ENCODE measurements at places on chromosomes 1 and 21.

DNA sequence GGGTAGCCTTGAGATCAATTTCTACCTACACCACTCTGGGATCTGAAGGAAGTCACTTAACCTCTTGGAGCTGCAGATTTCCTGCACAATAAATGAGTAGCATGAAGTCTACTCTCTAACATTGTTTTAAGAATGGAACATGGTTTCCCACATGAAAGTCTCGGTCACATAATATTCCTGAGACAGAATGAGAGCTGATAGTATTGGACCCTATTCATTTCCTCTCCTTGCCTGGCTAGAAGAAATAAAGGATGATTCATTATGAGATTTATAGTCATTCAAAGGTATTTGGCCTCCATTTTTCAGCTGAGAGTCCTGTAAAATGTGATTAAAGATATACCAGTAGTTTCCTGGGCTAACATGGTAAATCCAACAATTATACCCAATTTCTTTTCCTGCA lies 56.7 kb downstream of the ARHGAP29 start:
- DNase-seq: peak; percentile 7

DNA sequence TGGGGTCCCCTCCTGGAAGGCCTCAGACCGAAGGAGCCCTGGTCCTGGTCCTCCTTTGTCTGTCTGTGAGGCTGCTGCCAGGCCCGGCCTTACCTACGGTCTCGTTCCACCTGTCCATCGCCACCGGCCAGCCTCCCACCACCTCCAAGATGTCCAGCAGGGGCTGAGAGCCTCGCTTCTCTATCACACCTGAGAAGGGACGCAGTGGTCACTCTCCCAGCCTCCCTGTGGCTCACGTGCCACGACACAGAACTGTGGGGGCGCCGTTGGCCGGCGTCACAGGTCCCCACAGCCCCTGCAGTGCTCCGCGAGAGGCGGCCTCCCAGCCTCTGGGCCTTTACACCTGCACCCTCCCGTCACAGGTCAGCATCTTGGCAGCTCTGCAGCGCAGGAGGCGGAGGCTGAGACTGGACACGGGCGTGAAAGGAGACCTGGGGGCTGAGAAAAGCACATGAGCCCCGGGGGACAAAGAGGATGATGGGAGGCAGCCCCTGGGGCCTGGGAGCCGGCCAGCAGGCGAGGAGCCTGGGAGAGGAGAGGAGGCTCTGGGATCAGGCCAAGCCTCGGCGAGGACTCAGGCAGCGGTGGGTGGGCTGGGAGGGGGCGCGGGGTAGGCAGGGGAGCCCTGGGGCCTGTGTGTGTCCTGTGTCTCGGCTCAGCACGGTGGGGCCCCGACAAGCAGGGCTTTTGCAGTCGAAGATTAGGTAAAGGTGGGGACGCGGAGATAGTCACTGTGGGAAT lies 20.5 kb downstream of the PRXL2B start:
- no peak for DNase-seq

DNA sequence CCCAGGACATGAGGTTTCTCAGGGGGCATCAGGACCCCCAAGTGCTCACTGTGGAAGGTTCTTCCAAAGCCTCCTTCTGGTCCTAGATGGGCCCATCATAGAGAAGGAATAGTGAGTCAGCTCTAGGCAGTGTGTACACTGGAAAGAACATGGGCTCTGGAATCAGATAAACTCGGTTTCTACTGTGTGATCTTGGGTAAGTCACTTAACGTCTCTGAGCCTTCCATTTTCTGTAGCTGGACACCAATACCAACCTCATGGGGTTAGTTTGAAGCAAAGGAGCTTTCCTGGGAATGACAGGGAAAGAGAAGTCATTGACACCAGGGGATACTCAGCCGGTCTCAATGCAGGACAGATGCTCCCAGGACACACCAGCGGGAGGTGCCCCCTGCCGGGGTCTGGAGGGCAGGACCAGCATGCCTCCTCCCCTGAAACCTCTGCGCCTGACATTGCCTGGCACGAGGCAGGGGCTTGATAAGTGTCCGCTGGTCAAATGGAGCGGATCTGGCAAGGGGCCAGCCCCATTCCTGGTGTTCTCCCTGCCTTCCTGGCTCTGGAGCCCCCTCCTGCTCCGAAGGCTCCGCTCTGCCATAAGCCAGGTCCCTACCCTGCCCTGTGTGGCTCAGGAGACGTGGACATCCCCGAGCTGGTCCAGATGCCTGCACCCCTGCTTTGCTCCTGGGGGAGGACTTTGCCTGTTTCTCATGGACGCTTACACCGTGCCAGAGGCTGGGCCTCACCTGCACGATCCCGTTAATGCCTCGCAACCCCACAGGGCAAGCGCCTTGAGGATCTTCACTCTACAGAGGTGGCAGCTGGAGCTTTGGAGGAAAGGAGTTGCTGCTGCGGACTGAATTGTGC lies 52.8 kb downstream of the EDN2 start:
- DNase-seq: no peak

DNA sequence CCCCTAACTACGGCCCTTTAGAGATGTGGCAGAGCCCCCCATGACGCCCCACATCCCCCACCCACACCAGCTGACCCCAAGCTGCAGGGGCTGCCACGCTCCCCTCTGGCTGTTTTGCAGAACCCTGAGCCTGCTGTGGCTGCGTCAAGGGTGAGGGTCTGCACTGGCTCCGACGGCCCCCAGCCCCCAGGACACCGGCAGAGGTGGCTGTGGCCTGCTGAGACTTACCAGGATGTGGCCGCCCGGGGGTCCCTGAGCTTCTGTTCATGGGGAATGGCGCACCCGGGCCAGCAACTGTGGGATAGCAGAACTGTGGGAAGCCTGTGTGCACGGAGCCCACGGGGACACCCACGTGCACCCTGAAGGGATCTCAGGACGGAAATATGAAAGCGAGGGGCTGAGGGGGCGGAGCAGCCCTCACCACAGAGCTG lies 12.8 kb upstream of the RNF223 start:
- no peak for DNase-seq

- no peak for DNase-seq
Observed at GRCh38 chr1:231215681-231216385, 25.2 kb upstream of the GNPAT start.

- no peak for DNase-seq
Observed at GRCh38 chr21:34342476-34342875, 21.3 kb upstream of the KCNE2 start.

DNA sequence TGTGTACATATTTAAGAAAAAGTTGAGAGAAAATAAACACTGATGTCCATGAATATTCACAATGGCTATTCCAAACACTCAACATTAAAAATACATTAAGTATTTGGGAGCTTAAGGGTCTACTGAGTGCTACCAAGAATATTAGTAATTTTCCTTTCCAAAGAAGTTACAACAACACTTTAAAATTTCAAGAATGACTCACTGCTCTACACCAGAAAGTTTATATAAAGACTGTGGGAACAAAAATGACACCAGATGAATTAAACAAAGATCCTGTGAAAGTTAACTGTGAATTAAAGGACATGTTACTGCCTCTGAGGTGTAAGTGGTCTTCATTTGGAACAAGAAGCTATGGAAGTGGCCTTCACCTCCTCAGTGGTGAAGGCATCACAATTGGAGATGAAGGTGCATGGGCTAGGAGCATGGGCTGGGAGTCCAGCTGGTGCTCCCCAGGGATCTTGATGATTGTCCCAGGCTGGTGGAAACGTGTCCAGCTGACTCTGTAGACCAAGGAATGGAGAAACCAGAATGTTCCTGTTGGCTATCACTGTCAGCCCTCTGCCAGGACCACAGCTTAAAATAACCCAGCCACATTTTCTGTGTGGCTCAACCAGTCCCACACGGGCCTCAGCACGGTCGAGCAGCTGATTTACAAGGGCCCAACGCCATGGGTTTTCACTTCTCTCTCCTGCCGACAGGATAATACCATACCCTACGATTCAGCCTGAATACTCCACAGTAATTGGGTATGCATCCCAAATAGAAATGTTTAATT lies 28.8 kb downstream of the TAF5L start:
- peak; percentile 64 for DNase-seq

DNA sequence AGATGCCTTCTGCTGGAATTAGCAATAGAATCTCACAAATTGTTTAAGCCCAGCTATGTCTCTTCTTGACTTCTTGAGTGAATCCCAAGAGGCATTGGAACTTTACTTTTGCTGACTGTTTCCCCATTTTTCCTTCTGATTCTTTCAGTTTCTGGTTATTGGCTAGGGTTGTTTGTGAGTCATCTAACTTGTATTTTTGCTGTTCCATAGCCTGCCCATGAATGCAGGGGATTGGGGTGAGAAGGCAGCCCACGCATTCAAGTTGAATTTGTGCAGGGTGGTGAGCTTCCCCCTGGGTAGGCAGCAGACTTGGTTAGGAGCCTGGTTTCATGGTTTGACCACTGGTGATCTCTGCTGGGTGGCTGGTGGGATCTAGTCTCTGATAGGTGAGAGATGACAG lies 10.4 kb upstream of the KLF17 start:
- peak; percentile 49 for DNase-seq

DNA sequence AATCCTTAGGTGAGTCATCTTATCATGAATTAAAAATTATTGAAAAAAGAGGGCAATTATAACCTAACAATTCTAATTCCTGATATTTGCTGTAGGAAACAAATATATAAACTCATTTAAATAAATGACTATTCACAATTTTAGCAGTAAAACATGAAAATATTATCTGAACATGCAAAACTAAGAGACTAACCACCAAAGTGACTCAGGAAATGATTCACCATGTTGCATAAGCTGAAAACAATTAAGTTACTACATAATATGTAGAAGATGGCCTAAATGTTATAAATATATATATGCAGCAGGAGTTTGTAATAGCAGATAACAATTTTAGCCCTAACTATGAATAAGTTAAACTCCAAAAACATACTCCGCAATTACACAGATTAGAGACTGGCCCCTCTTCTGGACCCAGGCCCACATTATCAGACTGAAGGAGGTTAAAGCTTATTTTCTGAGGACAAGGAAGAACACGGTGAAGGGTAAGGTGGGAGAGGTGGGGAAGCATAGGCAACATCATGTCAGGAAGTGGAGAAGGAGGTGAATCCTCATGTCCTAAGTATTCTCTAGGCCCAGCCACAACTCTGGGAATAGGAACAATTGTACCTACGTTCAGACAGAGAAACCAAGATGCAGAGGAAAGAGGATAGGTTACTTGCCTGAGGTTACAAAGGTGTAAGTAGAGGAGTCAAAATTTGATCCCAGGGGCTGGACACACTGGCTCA lies 15.6 kb upstream of the AIM2 start:
- DNase-seq: peak; percentile 82

DNA sequence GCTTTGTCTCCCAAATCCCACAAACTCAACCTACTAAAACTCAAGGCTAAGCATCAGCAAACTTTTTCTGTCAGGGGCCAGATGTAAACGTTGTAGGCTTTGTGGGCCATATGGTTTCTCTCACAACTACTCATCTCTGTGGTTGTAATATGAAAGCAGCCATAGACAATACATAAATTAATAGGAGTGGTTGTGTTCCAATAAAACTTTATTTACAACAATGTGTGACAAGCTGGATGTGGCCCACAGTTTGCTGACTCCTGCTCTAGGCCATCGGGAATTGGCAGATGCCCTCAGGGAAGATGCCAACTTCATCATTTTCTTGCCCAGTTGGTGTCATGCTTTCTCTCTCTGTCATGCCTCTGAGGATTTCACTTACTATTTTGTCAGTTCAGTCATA lies 17.5 kb upstream of the ERRFI1 start:
- no peak for DNase-seq

DNA sequence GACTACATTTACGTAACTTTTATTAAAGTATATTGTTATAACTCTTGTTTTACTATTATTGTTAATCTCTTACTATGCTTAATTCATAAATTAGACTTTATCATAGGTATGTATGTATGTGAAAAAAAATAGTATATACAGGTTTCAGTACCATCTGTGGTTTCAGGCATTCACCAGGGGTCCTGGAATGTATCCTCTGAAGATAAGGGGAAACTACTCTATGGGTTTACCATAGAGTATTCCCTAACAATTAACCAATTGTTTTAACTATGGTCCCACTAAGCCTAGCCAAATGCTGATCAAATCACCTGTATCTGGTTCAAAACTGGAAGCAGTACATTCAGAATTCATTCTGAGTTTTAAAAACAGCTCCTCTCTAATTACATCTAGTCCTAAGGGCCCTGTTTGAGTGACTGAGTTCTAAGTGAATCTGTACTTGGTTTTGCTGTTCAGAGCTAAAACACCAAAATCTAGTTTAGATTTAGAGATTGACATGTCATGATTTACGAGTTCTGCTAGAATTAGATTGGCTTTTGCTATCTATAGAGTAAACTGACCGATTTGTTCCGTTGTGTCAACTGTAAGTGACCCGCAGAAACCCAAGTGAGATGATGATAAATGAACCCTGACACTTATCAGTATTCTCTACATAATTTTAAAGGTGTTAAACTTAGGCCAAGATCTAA lies 93.5 kb upstream of the GNG4 start:
- DNase-seq: no peak

- peak; percentile 33 for DNase-seq
Observed at GRCh38 chr1:233172201-233172600, 123.3 kb downstream of the PCNX2 start.

DNA sequence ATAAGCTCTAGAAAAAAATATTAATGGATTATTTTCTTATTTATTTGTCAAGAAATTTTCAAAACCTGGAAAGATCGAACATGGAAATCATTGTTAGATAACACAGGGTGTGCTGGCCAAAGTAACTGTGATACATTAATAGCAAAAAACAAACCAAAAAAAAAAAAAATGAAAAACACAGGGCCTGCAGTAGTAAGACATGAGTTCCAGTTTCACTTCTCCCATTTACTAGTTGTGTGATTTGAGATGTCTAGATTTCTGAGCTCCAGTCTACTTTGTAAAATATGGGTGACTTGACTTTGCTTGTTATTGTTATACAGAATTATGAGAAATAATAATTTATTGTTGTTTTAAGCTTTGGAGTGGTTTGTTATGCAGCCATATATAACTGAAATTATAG lies 13.6 kb downstream of the FAM177B start:
- DNase-seq: no peak

GRCh38 chr1:201248721-201249559 lies 34.4 kb upstream of the PKP1 start:
- no peak for DNase-seq

DNA sequence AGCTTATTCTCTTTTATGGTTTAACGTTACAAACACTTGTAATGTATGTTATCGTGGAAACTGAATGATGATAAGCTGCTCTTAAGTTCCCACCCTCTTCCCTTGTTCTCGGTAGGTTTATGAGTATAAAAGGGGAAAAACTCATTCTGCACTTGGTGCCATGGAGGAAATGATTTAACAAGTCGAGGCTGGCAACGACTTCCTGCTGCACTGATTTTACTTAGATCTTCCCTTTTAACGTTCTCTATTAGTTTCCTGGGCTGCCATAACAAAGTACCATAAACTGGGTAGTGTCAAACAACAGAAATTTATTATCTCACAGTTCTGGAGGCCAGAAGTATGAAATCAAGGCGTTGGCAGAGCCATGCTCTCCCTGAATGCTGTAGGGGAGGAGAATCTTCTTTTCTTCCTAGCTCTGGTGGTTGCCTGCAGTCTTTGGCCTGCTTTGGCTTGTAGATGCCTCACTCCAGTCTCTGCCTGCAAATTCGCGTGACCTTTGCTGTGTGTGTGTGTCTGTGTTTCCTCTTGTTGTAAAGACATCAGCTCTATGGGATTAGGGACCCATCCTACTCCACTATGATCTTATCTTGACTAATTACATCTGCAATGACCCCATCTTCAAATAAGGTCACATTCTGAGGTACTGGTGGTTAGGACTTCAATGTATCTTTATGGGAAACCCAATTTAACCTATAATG lies 26.3 kb downstream of the HUNK start:
- DNase-seq: no peak

- DNase-seq: no peak
Observed at GRCh38 chr1:215188302-215188950, 105.9 kb downstream of the KCNK2 start.

GRCh38 chr1:83641206-83641658 lies 357.7 kb downstream of the TTLL7 start:
- DNase-seq: peak; percentile 53

GRCh38 chr1:156812293-156812990 lies 4.2 kb downstream of the SH2D2A start:
- no peak for DNase-seq
